ENCODE measurements at places on chromosomes 5 and 9.

DNA sequence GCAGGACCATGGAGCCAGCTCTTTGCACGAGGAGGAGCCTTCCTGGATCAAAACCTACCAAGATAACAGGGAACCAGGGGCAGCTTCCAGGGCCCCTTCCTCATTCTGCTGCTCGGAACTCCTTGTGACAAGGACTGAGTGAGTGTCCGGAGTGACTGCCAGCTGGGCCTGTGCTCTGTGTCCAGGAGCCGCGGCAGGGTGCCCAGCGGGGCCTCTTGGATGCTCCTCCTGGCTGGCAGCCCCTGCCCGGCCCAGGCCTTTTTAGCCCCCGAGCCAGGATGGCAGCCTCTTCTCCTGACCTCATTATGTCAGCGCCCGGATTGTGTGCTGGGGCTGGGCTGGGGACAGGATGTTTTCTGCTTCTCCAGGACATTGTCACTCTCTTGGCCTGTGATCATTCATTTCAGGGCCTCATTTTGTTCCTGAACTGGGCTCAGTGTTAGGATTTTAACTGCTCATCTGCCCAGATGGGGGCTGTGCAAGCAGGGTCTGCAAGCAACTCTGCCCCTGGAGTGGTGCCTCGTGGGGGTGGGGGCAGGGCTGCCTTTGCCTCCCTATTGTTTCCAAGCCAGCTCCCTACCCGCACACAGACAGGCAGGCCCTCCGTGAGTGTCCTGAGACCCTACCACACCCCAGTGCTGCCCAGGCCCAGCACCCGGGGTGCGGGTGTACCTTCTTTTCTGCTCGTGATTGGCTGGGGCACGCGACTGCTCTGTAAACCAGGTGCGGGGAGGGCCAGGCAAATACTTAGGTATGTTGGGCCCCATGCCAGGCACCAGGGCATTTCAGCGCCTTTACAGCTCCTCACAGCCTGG, 161.6 kb downstream of the COL23A1 start:
- no peak for DNase-seq

DNA sequence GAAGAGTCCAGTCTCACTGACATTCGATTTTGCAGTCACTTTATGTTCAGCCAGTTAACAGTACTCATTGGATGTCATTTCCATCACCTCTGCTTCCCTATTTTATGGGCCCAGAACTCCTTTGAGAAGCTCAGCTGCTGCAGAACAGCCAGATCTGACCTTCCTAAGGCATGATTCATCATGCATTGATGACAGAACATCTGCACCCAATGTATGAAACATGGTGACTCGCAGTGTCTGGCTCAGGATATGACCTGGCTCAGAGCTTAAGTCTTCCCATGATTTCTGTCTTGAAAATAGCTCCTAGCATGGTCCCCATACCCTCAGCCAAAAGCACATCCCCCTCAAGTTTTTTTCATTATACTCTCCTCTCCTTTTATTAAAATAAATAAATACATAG, 92.6 kb upstream of the TRIM32 start:
- DNase-seq, result peak; percentile 90

DNA sequence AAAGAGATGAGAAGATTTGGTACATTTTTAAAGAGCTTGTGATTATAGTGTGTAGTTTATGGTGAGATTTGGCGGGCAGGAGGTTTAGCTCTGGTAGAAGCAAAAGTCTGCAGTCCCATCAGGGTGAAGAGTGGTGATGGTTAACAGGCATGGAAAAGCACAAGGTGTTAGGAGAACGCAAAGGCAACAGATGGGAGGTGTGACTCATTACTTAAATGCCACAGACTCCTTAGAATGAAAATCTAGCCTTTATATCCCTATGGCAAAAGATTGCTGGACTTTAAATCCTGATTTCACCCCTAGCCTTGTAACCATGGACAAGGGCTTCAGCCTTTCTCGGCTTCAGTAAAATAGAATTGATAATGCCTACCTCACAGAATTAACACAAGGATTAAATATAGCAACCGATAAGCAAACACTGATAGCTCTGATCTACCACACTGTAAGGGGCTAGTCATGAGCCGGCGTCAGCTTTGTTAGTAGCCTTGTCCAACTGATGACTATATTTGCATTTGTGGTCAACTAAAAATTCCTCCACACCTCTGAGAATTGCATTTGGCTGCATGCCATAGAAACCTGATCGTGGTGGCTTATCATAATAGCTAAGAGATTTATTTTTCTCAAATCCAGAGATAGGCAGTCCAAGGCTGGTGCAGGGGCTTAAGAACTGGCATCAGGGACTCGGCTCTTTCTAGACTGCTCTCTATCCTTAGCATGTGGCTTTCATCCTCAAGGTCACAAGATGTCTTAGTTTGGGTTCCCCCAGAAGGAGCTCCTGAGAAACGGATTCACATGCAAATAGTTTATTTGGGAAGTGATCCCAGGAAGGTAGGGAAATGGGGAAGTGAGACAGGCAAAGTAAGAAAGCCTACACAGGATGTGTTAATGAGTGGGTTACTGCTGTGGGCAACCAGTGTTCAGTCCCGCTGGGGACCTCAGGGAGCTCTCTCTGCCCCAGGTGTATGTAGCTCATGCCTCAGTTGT, 19.6 kb downstream of the MFAP3 start:
- no peak for DNase-seq

DNA sequence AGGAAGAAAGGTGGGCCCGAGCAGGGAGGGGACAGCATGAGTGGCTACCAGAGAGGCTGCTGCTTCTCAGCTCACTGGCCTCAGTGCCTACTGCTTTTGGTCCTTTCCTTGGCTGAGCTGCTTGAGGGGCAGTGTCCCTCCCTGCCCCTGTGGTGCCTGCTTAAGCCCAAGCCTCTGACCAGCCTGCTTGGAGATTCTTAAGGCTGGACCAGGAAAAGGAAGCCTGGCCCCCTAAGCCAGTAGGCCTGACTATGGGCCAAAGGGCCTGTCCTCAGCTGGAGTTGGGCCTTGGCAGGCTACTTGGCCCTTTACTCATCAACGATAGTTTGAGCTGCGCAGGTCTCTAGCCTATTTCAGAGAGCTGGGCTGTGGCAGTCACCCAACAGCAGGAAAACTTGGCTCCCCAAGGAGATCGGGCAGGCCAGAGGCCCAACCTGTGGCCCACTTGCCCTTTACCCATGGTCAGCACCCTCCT, 24.9 kb downstream of the TCF7 start:
- no peak for DNase-seq

GRCh38 chr9:91978740-91979414, 28.8 kb upstream of the ROR2 start:
- peak; percentile 72 for DNase-seq

DNA sequence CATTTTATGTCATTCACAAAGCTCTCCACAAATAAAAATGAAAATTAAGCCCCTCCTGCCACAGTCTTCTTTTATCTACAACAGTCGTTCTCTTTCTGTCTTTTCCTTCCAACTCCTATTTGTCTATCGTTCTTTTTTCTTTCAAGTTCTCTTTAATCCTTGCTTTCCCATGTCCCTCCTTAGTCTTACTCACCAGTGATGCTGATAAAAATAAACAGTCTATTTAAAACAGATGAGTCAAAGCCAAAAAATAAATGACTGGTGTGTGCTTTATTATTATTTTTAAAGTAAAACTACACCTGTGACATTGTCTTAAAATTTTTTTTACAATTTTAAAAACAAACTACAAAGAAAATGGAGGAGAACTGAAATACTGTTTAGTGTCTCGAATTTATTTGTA, 137.1 kb upstream of the TMEM161B start:
- DNase-seq, result no peak

Measured in HCEC 1CT (cell line).